Effector memory CD4-positive, alpha-beta T cell (primary cell): ENCODE measurements at places on chromosomes 16 and 17.

DNA sequence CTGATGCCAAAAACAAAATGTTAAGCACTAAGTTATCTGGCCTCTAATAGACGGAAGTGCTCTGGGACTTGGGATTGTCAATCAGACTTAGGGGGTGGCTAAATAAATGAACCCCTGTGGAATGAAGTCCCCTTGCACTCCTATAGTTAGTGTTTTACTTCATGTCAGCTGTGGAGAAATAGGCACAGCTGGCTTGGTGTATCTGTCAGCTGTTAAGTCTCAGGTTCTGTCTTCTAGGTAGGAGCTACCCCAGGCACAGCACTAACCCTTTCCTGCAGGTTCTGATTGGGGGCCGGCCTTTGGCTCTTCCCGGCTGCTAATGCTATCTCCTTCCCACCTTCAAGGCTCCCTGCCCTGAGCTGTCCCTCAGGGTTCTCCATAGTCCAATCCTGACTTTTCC lies 410.6 kb downstream of the UTP18 start:
- no peak for DNase-seq

GRCh38 chr16:67312719-67313118 lies 13.8 kb downstream of the KCTD19 start:
- DNase-seq = no peak

GRCh38 chr16:11078812-11079459 lies 134.6 kb downstream of the CLEC16A start:
- DNase-seq = no peak

DNA sequence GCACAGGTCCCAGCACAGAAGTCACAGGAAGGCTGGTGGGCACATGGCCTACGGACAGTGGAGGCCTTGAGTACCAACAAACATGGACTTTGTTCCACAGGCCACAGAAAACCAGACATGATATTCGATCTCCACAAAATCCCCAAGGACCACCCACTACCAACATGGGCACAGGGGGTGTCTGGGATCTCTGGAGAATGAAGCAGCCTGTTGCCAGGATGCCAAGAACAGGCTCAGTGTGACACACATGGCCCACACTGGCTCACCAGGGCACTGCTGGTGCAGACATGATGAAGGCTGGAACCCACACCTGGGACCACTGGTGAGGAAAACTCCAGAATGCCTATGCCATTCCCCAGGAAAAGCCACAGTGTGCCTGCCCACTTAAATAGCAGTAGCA lies 120.2 kb downstream of the C16orf78 start:
- no peak for DNase-seq

DNA sequence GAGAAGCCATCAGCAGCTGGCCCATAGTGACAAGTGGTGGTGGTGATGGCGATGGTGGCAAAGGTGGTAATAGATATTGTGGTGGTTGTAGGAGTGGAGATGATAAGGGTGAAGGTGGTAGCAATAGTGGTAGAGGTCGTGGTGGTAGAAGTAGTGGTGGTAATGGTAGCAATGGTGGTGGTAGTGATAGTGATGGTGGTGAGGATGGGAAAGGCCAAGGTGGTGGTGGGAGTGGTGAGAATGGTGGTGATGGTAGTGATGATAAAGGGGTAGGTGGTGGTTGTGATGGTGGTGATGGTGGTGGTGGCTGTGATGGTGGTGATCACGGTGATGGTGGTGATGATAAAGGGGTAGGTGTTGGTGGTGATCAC lies 13.1 kb downstream of the CDH5 start:
- DNase-seq = no peak
